ENCODE measurements at places on chromosomes 12 and 14.

- DNase-seq: no peak
Measured at GRCh38 chr12:124508381-124509079, 58.9 kb downstream of the NCOR2 start.

DNA sequence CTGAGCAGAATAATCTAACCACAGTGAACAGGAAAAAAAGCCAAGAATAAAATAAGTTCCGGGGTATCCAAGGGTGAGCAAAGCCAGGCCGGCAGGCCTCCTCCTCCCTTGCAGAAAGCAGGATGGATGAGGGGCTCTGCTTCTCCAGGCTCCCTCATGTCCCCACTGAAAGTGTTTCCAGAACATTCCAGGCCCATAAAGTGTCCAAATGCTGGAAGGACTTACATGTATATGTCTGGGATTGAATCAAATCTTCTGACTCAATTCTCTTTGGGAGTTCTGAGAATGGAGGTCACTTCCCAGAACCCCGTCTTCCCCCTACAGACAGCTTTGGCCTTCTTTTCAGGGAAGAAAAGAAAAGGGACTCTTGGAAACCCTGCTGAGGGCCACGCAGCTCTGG, 25.0 kb upstream of the BDKRB1 start:
- no peak for DNase-seq

DNA sequence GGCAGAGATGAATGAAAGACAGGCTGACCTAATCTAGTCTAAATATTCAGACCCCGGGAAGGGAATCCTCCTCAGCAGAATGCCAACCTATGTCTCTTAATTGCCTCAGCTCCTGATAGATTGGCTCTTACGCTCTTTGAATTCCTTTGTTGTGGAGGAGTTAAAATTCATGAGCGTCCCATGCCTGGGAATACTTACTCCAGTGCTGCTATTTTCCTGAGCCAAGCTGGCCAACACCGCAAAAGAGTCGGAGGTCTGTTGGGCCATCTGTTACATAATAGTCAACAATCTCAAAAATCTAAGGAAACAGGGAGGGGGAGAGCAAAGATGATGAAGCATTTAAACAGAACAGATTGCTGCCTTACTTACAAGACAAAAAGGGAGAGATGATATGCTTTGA, 182.8 kb downstream of the ASCL1 start:
- DNase-seq: no peak

- DNase-seq: peak; percentile 80
Measured at GRCh38 chr12:118357257-118358007, 15.3 kb downstream of the TAOK3 start.

GRCh38 chr12:12874029-12874428, 17.3 kb upstream of the GPRC5A start:
- DNase-seq: no peak

- no peak for DNase-seq
Measured at GRCh38 chr14:91606851-91607250, 96.7 kb upstream of the PPP4R3A start.

DNA sequence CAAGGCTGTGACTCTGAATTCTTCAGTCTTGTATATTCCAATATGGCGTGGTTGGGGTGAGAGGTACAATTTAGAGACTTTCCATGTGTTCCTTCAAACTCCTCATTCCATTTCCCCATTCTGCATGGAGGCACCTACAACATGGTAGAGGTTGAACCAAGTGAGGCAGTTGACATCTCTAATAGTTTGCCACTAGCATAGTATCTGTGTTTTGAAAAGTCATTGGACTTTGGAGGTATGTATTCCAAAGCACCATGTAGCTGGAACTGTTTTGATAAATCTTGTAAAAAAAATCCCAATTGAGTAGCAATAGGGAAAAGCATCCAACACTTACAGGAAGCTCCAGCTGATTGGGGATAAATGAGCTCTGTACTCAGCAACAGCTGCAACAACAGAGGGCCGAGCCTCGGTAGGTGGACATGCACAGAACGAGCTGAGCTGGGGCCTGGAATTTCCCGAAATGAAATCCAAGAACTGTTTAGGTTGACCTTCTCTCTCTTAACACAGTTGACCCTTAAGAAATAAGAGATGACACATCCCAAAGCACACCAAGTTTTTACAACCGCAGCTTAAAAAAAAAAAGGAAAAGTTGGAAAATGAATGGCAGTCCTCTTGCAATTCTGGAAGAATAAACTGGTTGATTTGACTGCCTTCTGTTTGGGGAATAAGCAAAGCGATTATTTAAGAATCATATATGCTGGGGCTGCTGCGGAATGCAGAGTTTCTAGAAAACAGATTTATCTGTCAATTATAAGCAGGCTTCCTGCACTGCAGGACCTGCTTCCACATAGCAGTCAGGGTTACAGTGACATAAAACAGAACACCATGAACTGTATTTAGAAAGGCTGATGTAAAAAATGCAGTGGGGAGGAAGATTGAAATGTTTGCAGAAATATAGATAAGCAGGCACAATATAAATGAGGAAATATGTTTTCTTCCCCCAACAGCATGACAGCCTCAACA, 194.6 kb upstream of the KRR1 start:
- DNase-seq: no peak

DNA sequence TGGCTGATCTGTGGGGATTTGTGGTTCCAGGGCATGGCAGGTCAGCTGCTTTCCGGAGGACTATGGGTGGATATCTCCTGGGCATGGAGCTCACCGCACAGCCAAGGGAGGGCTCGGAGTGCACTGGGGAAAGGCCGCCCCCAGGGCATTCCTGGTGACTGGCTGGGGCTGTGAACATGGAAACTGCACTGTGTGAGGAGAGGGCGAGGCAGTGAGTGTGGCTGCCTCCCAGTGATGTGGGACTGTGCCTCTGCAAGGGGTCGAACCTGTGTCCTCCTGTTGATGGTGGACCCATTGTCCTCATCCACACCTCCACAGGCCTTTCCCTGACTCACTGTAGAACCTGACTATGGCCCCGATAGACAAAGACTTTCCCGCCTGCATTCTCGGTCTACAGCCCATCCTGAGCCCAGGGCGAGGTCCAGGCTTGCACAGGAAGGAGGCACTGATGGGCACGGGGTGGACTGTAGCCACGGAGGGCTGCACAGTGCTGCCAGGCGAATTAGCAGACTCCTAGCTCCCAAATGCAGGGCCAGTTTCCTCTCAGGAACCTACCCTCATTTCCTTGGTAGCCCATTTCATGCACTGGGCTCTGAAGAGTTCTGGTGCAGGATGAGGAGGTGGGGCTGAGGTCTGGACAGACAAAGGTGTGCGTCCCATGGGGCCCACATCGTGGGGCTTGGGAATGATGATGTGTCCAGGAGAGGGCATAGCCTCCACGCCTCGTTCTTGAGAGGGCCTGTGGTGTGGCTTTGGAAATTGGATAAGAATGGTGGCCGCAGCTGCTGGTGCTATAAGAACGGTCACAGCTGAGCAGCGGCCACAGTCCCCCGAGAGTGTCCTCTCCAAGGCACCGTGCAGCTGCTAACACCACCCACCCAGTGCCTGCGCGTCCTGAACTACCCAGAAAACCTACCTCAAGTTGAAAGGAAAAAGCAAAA, 415.1 kb downstream of the TMEM121 start:
- DNase-seq: no peak

DNA sequence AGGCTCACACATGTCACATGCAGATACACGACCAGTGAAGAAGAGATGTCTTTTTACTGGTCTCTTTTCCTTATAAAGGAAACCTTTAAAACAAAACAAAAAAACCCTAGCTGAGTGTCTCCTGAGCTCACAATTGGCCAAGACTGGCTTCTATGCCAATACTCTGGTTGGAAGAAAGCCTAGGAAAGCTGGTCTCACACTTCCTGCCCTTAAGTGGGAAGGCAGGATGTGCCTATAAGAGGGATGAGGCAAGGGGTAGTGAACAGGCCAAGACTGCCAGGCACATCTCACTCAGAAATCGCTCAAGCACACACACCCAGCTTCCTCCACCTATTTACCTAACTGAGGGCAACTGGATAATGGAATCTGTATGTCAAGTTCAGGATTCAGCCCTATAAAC, 50.0 kb downstream of the SOCS2 start:
- DNase-seq: no peak

DNA sequence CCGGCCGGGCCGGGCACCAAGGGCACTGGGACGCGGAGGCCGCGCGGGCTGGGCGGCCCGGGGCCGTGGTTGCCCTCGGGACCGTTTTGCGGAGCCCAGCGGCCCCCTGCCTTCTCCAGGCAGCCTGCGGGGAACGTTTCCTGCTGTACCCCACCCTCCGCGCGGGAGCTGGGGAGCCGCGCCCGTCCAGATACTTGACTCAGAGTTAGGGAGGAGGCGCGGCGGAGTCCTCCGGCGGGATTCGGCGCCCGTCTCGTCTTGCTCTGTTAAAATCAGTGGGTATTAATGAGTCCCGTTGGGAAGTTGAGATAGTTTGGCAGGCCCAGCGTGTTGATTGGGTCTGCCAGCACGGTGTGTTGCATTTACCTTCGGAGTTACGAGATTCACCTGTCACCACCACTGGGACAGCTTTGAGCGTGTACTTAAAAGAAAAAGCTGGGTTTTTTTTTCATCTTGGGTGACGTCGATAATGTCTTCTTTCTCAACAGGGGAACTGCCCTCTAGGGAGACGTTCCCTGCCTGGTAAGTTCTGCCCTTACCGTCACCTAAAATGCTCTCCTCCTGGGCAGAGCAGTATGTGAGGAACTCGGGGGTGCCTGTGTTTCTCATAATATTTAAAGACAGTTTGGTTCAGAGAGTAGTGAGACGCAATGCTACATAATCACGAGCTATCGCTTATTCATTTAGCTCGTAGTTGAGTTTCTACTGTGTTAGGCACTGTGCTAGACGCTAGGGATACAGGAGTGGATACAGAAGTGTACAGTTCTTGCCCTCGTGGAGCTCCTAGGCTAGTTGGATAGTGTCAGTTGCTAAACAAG, 596 bp downstream of the DLST start:
- DNase-seq: peak; percentile 70

DNA sequence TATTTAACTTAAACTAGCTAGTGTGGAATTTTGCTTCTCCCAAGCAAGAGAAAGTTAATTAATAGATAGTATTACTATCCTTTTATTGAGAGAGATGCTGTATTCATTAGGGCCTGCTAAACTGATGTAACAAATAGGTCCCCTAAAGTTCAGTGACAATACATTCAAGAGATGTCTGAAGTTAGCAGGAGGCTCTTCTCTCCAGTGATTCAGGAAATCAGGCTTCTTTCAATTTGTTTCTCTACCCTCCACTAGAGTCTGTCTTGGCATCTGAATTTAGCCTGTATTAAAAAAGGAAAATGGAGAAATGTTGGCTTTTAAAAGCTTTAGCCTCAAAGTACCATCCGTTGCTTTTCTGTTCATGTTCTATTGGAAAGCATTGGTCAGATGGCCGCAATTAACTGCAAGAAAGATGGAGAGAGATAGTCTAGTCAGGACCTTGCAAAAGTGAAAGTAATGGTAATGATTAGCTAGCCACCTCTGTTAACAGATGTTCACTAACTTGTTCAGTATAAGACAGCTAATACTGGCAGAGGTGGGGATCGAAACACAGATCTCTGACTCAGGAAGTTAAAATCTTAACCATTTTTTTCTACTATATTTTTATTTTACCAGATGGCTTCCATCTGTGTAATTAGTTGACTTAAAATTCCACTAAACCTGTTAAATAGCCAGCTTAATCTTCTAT, 786.8 kb downstream of the TMTC2 start:
- no peak for DNase-seq

- DNase-seq: no peak
Measured at GRCh38 chr12:38056701-38057689, 259.6 kb upstream of the ALG10B start.

GRCh38 chr12:105357162-105357691, 26.7 kb downstream of the C12orf75 start:
- DNase-seq: peak; percentile 88

- DNase-seq: no peak
Measured at GRCh38 chr14:76080025-76080424, 71.7 kb upstream of the GPATCH2L start.

- DNase-seq: no peak
Measured at GRCh38 chr12:127025545-127025944, 1241.4 kb upstream of the TMEM132C start.

DNA sequence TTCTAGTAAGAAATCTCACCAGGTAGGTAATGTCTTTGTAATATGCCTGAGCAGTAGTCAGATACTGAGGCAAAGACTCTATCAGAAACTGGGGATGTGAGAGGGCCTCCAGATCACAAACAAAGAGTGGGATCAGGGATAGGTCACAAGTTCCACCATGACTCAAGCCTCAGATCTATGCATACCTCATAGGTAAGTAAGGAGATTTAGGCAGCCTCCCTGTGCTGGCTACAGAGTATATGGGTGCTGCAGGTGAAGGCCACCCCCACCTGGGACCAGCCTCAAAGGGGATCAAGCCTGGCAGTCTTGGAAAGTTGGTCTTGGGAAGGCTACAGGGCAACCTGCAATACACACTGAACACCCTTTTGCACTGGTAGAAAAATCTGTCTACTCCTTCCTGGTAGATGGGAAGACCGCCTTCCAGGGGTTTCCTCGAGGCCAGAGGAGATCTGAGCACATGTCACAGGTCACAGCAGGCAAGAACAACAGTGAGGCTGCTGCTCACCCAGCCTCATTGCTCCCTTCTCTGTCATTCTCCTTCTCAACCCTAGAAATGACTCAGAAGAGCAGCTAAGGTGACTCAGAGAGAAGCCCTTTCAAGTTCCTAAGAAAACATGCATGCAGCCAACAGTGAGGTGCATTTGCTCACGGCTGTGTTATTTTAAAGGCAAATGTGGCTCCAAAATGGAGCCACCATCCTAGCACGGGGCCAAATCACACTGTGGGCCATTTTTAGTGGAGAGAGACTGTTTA, 143.4 kb upstream of the CDKN3 start:
- no peak for DNase-seq

GRCh38 chr12:69404851-69405565, 45.5 kb downstream of the YEATS4 start:
- DNase-seq: no peak

GRCh38 chr12:53626702-53627169, 554 bp upstream of the ATF7 start:
- no peak for DNase-seq

DNA sequence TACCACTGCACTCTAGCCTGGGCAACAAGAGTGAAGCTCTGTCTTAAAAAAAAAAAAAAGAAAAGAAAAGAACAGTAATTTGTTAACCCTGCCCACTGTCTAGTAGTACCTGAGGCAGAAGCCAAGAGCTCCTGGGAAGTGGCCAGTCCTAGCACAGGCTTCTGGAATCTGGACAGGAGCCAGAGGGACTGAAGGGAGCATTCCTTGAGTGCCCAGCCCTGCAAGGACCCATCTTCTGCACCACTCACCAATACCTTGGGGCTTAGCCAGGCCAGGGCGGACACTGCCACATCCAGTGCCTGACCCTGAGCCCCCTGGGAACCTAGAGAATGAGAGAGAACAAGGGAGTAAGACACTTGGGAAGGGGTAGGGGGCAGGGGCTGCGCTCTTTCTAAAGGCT, 33.7 kb downstream of the PARP2 start:
- DNase-seq: no peak

- no peak for DNase-seq
Measured at GRCh38 chr12:974271-974862, 16.7 kb upstream of the ERC1 start.

GRCh38 chr12:26331136-26331535, 135.8 kb downstream of the SSPN start:
- DNase-seq: no peak
